ENCODE measurements at places on chromosomes 4 and X.

DNA sequence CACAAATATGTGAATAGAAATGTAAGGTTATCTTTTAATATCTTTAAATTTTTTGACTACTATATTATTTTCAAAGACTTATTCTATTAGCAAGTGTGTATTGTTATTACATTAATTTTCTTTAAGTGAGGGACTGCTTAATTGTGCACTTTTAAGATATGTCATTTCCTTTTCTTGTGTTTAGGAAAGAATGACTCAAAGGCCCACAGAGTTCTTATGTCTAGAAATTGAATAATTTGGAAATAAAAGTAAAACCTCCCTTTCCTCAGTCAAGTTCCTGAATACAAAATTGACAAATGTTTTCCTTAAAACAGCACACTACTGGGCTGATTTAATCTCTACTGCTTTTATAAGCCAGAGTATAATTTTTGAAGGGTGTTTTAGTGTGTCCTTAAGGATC lies 169.7 kb downstream of the TMEM47 start:
- no peak for DNase-seq

- no peak for DNase-seq
These were observed 1.7 kb downstream of the SH3D19 start for GRCh38 chr4:151323667-151324066.

DNA sequence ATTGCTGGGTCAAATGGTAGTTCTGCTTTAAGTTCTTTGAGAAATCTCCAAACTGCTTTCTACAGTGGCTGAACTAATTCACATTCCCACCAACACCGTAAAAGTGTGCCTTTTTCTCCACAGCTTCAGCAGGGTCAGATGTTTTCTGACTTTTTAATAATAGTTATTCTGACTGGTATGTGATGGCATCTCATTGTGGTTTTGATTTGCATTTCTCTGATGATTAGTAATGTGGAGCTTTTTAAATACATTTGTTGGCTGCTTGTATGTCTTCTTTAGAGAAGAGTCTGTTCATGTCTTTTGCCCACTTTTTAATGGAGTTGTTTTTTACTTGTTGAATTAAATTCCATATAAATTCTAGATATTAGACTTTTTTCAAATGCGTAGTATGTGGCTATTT lies 257.5 kb upstream of the ANKRD50 start:
- DNase-seq: no peak

DNA sequence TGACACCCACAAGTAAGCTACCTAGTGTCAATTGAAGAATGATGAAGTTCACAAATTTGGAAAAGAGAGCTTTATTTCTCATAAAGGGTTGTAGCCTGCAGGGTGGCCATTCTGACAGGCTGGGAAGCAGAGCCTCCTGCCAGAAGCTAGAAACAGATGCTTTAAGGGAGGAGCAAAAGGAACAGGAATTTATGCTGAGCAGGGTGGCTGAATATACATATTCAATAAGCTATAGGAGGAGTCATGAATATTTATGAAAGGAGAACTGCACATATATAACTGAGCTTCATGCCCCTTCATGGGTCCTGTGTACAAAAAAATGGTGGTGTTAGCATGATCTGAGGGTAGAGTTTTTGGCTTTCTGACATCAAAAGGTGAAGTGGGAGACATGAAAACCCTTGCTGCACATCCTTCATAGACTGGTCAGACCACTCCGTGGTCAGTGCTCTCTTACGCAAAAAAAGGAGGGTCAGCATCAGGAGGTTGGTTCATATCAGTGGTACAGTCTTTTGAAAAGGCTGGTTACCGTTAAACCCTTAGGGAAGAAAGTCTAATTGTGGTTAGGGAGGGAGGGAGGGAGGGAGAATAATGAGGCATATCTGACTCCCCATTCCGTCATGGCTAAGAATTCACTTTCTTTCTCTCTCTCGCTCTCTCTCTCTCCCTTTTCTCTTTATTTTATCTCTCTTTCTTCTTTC lies 121.4 kb downstream of the LUZP4 start:
- no peak for DNase-seq

- no peak for DNase-seq
These were observed 119.5 kb downstream of the PJA1 start for GRCh38 chrX:69045616-69046345.

DNA sequence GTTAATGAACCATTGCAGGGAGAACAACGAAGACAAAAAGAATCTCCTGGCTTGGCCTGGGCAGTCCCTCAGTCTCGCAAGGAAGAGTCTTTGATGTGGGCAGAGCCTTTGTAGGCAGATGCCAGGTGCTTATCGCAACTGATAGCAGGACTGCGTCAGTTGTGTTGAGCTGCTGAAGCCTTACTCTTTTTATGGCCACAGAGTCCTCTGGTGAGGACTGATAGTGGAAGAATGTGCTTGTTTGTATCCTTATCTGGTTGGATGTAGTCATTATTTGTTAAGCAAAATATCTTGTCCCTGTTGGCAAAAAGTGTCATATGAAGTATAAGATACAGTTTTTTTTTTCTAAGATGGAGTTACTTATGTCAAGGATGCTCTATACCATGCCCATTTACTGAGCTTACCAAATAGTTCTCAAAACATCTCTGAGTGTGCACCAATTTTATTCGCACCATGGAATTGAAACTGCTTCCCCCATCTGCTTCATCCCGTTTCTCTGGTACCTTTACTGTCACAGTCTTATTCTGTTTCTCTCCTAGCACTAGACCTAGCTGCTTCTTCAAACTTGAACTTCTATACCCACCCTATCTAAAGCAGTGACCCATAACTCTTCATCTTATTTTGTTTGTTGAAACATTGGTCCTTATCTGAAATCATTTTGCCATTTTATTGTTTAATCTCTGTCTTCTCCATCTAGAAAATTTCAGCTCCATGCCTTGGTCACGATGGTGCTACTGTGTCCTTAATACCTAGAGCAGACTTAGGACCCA lies 47.0 kb upstream of the SPRY1 start:
- DNase-seq: no peak

- no peak for DNase-seq
These were observed 16.0 kb upstream of the GRPEL1 start for GRCh38 chr4:7083597-7084563.

DNA sequence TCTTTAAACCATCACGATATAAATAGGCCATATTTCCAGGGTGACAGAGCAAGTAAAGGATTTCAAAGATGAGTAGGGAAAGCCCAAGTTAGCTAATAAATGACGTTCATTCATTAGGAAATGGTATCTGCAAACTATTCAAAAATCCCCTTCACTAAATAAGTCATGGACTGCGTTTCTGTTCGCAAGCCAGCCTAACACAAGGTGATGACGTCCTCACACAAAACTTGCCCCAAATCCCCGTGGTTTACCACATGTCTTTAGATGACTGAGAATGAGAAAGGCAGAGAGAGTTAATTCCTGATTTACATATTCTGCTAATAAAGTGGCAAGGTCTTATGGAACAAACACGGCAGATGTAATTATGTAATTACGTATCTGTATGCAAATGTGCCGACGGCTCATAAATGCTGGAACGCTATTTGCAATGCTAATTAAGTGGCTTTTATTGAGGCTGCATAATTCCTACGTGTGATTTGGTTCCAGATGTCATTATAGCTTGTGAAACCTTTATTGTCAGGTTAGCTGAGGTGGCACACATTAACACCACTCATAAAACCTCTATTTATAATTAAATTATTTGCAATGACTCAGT lies 437.7 kb upstream of the FRG1 start:
- no peak for DNase-seq

GRCh38 chr4:1050486-1051213 lies 39.2 kb downstream of the FGFRL1 start:
- no peak for DNase-seq

DNA sequence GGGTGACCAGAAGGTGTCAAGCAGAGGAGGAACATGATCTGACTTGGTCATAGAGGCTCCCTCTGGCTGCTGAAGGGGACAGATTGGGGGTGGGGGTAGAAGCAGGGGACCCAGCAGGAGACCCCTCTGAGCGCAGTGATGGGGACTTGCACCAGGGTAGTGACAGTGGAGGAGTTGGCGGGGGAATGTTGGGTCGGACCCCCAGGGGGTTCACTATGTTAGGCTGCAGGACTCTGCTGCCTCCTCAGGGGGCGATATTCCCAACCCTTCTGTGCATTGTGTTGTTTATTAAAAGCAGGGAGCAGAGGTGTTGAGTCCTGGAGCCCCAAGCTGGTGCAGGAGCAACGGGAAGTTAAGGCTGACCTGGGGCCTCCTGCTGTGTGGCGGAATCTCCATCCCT lies 8.8 kb downstream of the WDR13 start:
- DNase-seq: no peak

- no peak for DNase-seq
These were observed 162.5 kb downstream of the SHROOM3 start for GRCh38 chr4:76597423-76597979.

GRCh38 chr4:186709517-186709916 lies 14.1 kb downstream of the FAT1 start:
- DNase-seq: no peak

DNA sequence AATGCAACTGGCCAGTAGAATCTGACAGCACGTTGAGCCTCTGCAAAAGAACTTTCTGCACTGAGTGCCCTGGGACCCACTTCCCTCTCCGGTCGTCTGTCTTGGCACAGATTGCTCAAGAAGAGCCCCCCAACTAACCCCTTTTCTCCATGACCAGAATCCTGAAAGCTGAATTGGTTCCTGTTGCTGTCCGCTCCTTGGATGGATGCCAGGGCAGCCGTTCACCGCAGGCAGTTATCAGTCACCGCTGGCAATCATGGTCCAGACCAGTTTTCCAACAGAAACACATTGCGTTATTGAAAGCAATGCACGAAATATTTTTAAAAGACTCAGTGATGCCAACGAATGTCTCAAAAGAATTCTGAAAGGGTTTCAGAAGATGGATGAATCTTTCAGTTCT lies 733.7 kb upstream of the FRG1 start:
- DNase-seq: no peak

- DNase-seq: no peak
These were observed 32.2 kb downstream of the GPAT3 start for GRCh38 chr4:83568062-83568461.

DNA sequence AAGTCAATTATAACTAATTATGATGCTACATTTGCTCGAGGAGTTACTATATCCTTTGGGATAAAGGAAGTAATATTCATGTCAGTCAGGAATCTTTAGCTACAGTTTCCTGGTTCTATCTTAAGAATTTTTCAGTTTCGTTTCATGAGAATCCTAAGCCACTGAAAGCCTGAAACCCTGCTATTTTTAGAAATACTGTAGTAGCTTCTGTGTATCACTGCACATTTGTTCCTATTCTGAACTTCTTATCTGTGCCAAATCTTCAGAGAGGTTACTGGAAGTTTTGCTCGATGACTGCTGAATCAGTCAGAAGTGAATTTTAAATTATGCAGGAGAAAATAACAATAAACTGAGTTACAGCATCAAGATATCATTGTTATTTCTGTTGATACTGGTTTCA lies 249.2 kb downstream of the TENM3 start:
- no peak for DNase-seq

- DNase-seq: no peak
These were observed 118.4 kb upstream of the LNX1 start for GRCh38 chr4:53709693-53710092.
